KG1 (cell line): ENCODE measurements at places on chromosomes 12 and 14.

DNA sequence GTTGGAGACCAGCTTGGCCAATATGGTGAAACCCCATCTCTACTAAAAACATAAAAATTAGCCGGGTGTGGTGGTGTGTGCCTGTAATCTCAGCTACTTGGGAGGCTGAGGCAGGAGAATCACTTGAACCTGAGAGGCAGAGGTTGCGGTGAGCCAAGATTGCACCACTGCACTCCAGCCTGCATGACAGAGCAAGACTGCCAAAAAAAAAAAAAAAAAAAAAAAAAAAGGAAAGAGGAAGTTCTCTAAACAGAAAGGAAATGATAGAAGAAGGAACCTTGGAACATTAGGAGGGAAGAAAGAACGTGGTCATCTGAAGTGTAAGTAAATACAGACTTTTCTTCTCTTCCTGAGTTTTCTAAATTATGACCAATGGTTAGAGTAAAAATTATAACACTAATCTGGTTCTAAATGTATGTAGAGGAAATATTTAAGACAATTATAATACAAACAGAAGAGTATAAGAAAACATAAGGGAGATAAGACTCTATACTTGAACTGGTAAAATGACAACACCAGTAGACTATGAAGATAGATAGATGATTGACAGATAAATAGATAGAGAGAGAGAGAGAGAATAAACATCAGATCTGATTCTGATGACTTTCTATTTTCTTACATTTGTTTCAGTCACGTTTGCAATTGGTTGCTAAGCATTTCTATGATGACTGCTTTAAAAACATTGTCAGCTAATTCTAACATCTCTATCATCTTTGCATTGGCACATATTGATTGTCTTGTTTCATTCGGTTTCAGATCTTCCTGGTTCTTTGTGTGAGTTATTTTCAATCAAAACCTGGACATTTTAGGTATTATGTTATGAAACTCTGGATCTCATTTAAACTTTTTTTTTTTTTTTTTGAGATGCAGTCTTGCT is 12.9 kb upstream of the CORO1C start:
- no peak for DNase-seq

DNA sequence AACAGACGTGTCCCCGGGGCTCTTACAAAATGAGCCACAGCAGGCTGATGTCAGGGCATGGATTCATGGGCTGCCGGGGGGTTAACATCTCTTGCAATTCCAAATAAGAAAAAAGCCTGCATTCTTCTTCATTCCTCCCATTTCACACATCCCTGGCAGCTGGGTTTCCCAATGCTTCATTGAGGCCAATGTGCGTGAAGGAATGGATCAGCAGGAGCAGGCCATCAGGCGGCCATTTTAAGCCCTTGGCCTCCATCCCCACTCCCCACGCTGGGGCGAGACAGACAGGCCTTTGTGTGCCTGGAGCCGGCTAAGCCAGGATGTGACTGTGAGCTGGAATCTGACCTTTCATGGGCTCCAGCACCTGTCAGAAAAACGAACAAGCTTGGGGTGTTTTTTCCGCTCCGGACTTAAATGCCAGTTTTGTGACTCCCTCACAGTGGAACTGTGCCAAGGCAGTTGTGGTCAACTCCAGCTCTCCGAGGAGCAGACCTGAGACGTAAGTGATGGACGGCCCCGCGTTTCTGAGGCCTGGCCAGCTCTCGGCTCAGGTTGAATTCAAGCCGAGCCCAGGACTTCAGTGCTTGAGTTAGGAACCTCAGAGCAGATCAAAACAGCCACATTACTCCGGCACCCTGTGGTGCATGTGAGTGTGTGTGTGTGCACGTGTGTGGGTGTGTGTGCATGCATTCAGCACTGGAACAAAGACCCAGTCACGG is 133.1 kb downstream of the TMEM30B start:
- no peak for DNase-seq

DNA sequence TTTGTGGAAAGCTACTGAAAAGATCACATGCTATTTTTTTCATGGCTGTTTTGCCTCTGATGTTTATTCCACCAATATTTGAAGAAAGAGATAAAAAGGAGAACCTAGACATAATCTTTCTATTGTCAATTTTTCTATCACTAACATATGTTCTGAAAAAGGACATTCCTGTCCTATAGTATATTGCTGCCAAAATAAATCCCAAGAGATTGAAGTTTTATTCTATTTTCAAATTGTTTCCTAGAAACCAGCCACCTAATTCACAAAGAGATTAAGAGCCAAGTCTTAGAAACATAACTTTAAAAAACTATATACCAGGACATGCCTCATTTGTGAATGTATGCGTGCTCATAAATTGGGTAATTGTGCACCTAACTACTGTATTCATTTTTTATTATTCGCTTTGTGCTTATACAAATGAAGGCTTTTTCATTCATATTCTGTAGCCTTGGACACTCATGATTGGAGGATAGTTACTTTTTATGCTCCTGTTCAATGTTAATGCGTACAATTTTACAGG is 200.7 kb downstream of the FUT8 start:
- DNase-seq = no peak

DNA sequence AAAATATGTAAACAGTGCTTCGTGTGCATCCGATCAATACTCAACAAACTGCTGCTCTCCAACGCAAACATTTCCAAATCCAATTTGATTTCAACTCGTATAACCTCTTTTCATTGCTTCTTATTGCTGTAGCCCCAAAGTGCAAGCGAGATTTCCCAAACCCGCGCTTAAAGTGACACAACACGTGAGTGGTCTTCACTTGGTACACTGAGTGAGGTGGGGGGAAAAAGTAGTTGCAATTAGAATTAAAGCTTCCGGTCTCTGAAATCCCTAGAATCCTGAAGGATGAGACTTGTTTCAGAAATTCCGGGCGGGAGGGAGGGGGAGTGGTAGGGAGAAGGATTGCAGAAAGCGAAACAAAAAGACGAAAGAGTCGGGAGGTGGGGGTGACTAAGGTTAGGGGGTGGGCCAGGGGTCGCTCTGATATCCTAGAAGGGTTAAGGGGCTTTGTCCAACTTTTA is 387.5 kb downstream of the BCAT1 start:
- no peak for DNase-seq

- DNase-seq = no peak
Observed at GRCh38 chr14:104390221-104390931, 189.2 kb upstream of the C14orf180 start.

GRCh38 chr14:99408971-99409289 is 71.7 kb downstream of the SETD3 start:
- DNase-seq = no peak
